ENCODE measurements at places on chromosomes 1 and 21.

GRCh38 chr1:225428881-225429455, 1.1 kb upstream of the LBR start:
- no peak for DNase-seq

DNA sequence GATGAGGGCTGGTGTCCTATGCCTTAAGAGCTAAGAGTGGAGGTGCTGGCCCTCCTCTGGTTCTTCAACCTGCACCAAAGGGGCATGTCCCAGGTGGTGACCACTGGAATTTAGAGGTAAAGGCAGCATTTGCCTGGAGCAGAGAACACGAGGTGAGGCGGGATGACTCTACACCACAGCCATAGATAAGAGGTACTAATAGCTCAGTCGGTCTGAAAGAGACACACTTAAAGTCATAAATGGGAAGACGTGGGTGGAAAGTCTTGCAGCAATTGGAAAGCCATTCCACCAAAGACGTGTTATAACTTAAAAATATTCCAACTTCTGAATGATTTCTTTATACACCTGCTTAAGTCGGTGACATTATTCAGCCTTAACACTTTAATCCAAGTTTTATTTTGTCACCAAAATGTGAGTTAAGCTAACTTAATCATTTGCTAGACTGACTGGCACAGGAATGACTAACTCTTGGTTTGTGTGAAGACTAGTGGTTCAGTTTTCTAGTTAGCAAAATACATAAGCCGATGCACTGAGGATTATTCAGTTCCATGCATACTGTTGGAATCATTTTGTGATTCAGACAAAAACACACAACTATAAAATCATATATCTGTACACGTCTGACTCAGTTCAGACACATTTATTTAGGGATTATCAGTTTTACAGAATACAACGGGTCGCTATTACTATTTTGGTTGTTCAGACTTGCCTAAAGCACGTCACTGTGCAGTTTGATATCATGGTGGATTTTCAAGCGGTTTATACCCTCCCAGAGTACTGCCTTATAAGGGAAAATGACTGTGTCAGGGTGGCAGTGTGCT, 4.6 kb upstream of the ETS2 start:
- no peak for DNase-seq

DNA sequence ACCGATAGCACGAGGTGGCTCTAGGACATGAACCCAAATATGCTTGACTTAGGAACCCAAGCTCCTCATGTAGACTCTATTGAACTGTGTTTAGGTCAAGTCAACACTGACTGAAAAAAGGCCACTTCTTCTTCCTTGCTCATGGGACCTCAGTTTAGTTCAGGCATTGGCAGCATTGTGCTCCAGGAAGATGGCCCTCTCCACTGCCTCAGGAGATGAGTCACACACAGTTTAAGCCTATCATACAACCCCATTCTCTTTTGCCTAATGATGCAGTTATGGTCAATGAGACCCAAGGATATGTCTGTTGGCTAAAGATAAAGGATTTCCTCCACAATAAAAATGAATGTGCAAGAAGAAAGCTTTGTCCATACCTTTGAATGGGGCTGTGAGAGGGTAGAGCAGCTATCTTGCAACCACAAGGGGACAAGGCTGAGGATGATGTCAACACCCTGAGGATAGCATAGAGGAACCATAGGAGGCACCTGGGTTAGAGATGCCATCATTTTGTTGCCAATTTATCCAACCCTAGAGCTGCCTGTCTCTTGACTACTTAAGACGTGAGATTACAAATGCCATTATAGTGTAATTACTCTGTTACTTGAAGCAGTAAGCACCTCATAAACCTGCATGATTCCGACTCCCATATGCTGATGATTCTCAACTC, 3.0 kb upstream of the TRIM63 start:
- no peak for DNase-seq

GRCh38 chr1:36083635-36084496, at the start of gene TEKT2:
TEKT2 (plus strand) TSS chr1:36084094; CDS start chr1:36084922, 828 bp downstream.
- DNase-seq = peak; percentile 19

DNA sequence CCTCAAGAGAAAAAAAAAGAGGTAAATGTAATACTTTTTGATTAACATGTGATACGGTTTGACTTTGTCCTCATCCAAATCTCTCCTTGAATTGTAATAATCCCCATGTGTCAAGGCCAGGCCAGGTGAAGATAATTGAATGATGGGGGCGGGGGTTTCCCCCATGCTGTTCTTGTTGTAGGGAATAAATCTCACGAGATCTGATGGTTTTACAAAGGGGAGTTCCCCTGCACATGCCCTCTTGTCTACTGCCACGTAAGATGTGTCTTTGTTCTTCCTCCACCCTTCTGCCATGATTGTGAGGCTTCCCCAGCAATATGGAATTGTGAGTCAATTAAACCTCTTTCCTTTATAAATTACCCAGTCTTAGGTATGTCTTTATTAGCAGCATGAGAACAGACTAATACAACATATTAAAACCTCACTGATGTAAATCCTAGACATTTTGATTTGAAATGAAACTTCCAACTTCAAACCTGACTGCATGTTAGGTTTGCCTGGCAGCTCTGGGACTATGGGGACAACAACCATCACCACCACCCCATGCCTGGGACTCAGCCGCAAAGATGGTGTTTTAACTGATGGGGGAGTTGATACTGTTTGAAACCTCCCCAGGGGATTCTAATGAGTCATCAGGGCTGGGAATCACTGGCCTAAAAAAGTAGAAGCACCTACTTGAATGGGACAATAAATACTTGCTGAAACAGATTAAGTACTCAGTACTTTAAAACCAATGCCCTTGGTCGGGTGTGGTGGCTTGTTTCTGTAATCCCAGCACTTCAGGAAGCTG, 32.8 kb upstream of the BACH1 start:
- no peak for DNase-seq

DNA sequence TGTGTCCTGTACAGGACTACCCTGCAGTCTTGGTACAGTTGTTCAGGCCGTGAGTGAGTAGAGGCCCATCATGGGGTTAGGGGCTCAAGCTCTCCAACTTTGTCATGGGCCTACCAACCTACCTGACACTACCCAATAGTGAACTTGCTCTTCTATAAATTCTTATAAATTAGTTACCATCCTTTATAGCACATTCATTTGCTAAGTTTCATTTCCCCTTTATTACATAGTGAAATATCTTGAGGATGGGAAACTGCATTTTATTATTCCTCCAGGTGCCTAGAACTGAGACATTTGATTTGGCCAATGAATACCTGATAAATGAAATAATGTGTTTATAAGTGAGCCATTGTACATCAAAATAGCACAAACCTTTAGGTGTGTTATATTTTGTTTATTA, 9.1 kb upstream of the CTH start:
- no peak for DNase-seq

- peak; percentile 17 for DNase-seq
These were observed 24.9 kb downstream of the SUSD4 start for GRCh38 chr1:223338811-223339746.

DNA sequence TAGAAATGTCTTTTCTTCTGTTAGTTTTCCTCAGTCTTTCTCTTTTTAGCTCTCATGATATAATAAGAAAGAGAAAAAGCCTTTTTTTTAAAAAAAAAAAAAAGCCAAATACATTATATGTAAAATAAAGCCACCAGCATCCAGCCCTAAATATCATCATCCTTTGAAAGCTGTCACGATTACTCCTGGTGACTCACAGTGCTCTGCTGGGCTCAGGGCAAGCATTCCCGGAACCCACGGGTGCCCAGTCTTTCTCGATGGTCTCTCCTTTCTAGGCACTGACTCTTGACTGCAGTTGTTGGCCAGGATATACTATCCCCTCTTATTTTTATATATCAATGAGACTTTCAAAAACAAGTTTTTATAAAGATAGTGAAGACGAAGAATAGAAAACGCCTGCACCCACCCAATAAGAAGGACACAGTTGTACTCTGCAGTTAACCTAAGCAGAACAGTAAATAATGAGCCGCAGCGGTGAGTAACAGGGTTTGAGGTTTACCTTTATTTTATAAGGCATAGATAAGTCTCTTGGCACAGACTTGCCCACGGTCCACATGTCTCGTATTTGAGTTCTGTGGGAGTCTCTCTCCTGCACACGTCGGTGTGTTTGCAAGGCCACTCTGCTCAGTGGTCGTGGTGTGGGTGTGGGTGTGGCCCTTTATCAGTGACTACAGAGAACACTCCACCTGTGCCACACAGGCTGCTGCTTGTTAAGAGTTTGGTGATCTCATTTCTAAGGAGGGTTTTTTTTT, 15.7 kb upstream of the MX2 start:
- no peak for DNase-seq

DNA sequence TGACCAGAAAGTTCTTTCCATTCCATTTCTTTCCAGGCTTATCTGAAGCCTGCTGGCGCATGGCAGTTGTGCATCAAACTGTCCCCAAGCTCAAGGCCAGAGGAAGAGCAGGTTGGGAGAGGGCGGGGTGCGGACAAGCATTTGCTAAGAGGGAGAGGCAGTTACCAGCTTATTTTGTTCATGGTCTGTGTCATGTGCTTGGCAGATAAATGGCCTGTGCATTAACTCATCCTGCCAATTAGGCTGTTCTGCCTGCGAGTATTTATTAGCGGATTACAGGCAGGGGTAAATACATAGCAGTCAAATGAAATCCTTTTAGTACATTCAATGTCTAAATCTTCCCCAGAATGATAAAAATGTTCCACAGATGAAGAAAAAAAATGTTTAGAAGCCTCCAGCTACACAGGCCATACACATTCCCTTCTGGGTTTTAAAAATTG, 48.9 kb upstream of the B3GALNT2 start:
- no peak for DNase-seq

- DNase-seq = peak; percentile 87
These were observed 21.0 kb downstream of the S100A10 start for GRCh38 chr1:151972542-151973248.

- DNase-seq = no peak
These were observed 1.1 kb downstream of the TOR3A start for GRCh38 chr1:179082999-179083335.

DNA sequence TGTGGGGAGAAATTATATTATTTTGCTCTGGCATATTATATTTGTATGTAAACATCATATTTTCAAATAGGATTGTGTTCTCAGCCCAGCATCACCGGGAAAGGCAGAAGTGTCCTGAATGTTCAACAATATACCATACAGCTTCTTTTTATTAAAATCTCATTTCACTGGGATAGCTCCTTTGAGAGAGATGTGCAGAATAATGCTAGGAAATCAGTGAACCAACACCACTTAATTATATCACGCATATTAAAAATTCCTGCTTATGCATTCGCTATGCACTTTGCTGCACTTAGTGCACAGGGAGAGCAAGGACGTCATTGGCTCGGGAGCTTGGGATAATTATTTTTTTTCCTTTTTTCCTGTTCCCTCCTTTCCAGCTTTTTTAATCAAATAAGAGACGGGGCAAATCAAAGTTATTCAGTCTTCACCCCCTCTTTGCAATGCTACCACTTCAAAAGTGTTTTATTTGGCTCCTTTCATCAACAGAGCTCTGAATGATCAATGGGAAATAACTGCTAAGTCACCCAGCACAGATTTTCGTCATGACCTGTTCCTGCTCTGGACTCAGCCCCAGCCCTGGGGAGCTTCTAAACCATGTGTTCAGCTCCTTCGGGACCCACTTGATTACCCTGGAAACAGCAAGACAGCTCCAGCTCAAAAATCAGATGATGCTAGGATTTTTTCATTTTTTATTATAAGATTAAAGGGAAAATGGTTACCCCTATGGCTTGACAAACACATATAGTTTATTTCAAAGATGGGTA, 165.5 kb upstream of the DUSP10 start:
- DNase-seq = no peak
